Bone marrow (tissue), 2 donors: ENCODE measurements at places on chromosomes 1 and 21.

- no peak for DNase-seq
Observed at GRCh38 chr1:46180082-46180616, 3.9 kb upstream of the P3R3URF start.

DNA sequence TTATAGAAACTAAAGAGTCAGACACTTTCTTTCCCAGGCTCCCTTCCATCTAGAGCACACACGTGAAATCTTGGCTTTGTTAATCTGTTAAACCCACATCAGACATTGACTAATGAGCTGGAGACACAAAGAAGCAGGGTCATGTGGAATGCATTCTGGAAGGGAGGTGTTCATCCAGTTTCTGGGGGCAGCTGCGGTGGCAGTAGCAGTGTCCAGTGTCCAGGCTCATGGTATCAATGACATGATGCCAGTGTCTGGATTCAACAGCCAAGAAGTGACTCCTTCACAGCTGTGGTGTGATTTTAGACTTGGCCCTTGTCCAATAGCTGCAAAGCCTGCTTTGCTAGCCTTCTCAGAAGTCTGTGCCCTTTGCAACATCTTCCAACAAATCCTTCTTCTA, 95.2 kb downstream of the NTPCR start:
- DNase-seq, result no peak

GRCh38 chr1:102853136-102853535, 255.2 kb downstream of the COL11A1 start:
- no peak for DNase-seq

DNA sequence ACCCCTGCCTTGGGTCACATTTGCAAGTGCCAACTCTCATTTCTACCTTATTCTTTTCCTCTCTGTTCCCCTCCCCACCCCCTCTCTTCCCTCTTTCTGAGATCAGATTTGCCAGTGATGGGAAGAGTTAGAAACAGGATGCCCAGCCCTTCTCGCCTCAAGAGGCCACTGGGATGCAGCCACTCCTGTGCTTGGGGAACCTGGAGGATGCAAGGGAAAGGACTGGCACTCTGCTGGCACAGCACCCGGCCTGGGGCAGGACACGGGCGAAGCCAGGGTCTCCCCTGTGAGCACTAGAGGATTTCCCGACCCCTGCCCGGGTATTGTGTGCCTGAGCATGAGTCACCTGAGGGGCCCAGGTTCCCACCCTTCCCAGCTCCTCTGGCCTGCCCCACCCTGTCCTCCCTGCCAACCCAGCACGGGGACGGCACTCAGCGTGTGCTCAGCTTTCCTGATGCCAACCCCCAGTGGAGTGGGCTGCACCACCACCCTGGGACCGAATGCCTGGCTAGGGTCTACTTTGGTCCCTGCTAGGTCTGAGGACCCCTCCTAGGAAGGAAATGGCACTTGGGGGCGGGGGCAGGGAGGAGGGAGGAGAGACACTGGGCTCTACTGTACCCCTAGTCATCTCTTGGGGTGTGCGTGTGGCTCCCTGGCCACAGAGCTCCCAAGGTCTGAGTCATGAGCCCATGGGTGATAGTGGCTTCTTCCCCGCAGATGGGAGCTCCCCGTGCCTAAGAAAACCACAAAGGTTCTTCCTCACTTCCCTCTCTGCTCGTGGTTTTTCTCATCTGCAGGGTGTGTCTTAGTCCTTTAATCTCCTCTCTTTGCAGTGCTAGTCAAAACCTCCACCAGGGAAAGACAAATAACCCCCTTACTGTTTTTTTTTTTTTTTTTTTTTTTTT, 12.4 kb downstream of the LMNA start:
- peak; percentile 97 for DNase-seq

- DNase-seq, result no peak
Observed at GRCh38 chr1:99544328-99544727, 101.6 kb upstream of the PALMD start.

DNA sequence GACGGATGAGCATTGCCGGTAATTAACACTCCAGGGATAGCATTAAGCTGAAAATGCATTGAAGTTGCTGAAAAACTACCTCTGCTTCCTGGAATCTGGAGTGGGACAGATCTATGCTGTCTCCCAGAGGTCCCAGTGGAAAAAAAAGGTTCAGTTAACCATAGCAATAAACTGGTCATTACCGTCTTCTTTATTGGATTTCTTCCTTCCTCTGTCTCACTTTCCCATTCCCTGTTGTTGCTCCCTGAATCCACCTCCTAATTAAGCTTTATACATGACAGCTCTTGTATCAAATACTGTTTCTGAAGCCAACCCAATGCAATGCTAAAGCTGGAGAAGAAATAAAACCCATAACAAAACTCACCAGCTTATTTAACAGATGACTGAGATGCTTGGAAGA, 1805.9 kb downstream of the NCAM2 start:
- DNase-seq, result no peak

- peak; percentile 21 for DNase-seq
Observed at GRCh38 chr1:10399444-10399941, 629 bp downstream of the PGD start.

DNA sequence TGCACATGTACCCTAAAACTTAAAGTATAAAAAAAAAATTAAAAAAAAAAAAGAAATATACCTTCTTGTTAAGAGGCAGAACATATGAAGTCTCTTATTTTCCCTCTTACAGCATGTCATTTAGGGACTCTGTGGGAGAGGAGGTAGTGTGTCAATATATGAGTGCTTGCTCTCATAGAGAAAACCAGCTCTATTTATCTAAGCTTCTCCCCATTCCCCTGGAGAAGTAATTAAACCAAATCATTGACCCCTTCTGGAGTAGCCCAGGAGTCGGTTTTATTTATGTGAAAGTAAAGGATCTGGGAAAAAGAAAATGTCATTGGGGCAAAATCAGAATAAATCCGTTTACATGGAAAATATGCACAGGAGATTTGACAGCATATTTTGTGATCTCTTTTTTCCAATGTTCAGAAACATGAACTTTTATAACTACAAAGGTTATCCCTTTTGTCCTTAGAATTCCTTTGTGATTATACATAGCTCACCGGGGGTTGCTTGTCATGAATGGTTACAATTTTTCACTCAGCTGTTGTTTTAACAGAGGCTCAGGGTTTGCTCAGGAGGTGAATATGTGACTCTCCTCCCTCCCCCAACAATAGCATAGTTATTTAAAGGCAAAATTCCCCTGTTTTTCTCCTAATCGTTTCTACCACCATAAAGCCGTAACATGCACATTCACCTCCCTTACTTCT, 114.5 kb upstream of the C1orf21 start:
- DNase-seq, result no peak

GRCh38 chr1:59885160-59885832, 41.3 kb downstream of the CYP2J2 start:
- DNase-seq, result no peak

DNA sequence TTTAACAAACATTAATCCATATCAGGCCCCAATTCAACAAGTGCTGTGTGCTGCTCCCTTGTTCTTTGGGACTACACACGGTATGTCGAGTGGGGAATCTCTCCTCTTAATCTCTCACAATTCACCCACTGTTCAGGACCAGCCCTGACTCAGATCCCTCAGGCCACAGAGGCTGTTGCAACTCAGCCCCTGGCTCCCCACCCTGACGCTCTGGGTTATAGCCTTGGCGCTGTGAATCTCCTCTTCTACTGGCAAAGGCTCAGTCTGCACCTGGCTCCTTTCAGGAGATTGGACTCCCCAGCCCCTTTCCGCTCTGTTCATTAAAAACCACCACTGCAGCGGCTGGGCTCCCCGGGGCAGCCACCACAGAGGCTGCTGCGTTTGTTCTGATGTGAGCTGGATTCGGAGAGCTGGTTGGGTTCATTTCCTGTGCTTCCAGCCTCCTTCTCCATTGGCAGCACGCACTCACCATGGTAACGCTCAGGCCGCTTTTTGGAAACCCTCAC, 13.0 kb downstream of the CAPN8 start:
- no peak for DNase-seq

DNA sequence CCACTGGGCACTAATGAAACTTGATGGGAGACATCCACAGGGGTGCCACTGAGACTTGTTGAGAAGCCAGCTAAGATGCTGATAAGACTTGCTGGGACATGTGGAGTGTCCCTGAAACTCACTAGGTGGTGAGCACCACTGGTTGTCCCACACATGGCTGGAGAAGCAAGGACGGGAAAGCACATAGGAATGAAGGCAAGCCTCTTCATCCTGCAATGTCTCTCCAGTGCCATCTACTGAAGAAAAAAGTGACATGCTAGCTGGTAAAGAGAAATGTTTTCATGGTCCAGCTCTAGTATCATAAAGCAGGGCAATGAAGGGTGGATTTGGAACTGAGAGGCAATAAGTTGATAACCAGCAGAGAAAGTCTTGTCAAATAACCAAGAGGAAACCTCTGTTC, 283.0 kb downstream of the PAPPA2 start:
- DNase-seq, result no peak

DNA sequence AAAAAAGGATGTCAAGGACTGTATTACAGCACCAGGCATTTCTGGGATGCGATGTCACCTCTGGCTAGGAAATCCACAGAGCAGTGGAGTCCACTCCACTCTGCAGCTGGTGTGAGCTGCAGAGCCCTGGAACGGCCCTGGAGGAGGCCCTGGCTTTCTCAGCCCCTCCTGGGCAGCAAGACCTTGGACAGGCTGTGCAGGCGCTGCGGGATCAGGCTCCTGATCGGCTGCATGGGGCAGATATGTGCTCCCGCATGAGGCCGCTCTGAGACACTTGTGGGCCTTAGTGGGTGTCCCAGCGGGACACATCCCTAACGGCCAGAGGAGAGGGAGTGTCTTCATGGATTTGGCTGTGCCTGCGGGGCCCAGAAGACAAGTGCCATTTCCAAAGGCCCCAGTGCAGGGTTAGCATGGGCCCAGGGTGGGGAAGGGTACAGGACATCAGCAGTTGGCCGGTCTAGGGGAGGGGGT, 6.2 kb downstream of the DNMT3L start:
- DNase-seq, result no peak

DNA sequence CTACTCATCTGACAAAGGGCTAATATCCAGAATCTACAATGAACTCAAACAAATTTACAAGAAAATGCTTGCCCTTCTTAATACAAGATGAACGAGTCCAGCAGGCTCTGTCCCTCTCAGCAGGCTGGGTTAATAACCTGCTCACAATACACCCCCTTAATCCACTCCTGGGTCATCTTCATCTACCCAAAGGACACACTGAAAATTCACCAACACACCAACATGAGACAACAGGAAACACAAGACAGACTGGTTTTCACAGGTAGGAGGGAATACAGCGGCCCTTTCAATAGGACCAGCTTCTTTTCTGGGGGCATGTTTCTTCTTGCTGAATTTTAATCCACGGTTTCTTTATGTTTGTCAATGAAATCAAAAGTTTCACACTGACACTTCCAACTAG, 44.6 kb downstream of the SUSD4 start:
- no peak for DNase-seq
